Cerebellar cortex (tissue), 1 donor: ENCODE measurements at places on chromosomes 5 and 9.

- no peak for DNase-seq
These were observed 271.3 kb upstream of the DMRT1 start for GRCh38 chr9:570187-570586.

DNA sequence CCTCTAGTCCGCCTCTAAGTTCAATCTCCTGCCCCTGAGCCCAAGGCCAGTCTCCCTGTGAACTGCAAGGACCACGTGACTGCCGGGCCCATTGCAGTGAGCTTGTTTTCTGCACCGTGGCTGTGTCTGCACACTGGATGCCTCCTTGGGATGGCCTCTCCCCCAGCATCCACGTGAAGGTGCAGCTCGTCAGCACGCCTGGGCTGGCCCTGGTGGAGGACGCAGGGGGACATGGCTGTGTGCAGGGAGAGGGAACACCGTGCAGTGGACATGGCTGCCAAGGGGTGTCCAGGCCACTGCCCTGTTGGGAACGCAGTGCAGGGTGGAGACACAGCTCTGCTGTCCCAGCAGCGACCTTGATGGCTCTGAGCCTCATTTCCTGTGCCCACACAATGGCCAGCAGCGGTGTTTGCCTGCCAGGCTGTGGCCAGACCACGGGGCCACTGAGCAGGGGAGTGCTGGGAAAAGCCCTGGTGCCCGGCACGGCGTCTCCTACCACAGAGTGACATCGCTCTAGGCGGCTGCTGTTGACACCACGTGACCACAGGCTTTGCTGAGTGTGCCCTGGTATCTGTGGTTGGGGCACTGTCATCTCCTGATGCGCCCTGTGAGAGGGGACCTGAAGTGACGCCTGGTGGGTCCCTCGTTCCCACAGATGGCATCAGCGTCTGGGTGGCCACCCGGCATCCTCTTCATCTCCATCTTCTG, 26.9 kb upstream of the EXOC3 start:
- DNase-seq, result no peak

DNA sequence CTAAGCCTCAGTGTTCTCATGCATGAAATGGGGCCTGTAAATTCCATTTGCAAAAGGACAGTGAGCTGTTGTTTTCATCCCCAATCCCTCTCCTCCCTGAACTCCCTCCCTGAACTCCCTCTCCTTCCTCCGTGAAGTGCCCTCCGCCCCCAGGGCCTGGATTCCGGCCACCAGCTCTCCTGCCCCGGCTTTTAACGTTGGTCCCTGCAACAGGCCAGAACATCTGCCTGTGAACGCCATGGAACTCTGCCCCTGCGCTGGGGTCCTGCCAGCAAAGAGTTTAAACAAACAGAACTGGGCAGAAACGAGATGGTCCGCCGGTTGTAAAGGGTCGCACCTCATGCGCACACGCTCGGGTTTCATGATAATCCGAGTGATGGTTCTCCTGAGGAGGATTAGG, 62.4 kb downstream of the SMIM23 start:
- no peak for DNase-seq

GRCh38 chr5:159041444-159042198, 58.1 kb downstream of the EBF1 start:
- no peak for DNase-seq

GRCh38 chr5:43073597-43074546, 33.8 kb upstream of the ANXA2R start:
- peak; percentile 41 for DNase-seq

- no peak for DNase-seq
These were observed 26.9 kb downstream of the RAI14 start for GRCh38 chr5:34682926-34683623.

DNA sequence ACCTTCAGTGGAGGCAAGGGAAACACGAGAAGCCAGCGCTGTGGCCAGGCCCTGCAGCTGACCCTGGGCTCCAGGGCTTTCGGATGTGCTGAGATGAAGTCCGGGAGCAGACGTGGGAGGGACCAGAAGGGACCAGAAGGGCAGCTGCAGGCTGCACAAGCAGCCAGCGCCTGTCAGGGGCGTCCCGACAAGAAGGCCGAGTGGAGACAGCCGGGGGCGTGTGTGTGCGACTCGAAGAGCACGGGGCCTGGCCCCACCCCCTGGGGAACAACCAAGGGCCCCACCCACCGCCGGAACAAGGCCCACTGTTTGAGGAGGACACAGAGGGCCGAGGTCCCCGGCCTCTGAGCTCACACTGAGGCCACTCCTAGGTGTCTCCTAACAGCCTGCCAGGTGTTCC, 31.4 kb downstream of the SLC12A7 start:
- DNase-seq, result no peak

DNA sequence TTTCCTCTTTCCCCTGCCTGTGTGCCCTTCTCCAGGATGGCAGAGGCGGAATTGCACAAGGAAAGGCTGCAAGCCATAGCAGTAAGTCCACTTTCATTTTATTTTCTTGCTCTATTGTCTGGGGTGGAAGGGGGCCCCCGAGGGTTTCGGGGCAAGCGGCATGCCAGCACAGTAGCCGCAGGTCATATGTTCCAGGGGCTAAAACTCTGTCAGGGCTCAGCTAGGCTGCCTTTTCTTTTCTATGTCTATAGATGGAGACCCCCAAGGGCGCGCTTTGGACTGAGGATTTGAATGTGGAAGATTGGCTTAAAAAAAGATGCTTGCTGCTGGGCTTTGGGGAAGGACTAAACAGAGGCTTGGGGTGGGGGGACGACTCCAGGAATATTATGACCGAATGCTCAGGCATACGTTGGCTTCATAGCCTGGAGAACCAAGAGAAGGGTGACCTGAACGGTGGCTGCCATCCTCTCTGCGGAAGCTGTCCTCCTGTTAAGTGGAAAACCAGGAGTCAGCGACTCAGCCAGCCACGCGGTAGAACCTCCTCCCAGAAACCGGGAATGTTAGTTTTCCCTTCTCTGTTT, 545 bp downstream of the PALM2AKAP2 start:
- no peak for DNase-seq
